NCI-H1105 (cell line): ENCODE measurements at places on chromosomes 12 and 14.

GRCh38 chr14:89625244-89625713 lies 208.2 kb upstream of the FOXN3 start:
- peak; percentile 85 for DNase-seq

DNA sequence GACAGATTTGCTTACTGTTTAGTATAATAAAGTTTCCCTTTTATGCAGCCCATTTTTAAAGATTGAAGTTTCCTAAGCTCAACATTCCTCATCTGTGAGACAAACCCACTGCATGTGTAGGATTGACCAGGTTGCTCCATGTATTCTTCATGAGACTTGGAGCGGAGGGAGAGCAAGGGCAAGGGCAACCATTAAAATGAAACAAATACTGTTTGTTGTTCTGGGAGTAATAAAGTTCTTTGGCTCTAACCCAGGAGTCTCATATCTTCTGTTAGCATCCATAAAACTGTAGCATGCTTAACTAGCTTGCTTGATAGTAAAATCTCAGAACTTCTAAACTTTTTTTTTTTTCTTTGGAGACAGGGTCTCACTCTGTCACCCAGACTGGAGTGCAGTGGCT lies 74.2 kb downstream of the NTS start:
- no peak for DNase-seq

DNA sequence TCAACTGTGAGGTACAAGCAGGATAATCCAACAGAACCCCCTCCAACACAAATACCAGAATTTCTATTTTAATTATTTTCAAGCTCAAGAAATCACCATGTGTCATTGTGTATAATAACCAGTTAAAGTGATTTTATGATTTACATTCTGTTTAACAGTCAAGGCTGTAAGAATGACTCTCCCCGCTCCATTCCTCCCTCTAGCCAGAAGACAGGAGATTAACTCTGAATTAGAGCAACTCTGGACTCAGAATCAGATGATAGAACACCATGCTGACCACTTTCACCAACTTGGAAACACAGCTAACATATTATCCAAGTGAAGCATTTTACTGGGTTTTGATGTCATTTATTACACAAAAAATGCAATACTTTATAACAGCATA lies 71.9 kb downstream of the ATP2B1 start:
- DNase-seq, result no peak

GRCh38 chr12:58521152-58521551 lies 399.2 kb downstream of the LRIG3 start:
- DNase-seq, result no peak

DNA sequence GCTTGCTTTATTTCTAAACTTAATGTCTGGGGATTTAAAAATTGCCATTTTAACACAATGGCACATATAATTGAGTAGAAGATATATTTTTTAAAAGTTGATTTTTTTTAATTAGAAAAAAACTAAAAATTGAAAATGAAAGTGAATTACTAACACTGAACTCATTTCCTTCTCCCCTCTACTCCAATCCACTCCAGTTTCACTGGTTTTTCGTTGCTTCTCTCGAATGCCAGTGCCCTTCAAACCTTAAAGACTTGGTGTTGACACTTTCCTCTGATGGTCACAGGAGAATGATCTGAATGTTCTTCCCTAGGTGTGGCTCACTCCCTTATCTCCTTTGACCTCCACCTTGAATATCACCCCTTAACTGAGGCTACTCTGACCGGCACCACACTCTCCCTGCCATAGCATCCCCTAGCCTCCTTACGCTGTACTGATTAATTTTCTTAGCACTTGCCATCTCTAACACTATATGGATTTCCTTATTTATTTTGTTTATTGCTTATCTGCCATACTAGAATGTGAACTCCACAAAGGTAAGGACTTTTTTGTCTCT lies 107.1 kb downstream of the LIN7A start:
- DNase-seq, result no peak
